Activated T-cell treated with anti-CD3 and anti-CD28 coated beads, Interleukin-2, amount 50 U/mL, for 1 hour (primary cell): ENCODE measurements at places on chromosomes 12 and 14.

DNA sequence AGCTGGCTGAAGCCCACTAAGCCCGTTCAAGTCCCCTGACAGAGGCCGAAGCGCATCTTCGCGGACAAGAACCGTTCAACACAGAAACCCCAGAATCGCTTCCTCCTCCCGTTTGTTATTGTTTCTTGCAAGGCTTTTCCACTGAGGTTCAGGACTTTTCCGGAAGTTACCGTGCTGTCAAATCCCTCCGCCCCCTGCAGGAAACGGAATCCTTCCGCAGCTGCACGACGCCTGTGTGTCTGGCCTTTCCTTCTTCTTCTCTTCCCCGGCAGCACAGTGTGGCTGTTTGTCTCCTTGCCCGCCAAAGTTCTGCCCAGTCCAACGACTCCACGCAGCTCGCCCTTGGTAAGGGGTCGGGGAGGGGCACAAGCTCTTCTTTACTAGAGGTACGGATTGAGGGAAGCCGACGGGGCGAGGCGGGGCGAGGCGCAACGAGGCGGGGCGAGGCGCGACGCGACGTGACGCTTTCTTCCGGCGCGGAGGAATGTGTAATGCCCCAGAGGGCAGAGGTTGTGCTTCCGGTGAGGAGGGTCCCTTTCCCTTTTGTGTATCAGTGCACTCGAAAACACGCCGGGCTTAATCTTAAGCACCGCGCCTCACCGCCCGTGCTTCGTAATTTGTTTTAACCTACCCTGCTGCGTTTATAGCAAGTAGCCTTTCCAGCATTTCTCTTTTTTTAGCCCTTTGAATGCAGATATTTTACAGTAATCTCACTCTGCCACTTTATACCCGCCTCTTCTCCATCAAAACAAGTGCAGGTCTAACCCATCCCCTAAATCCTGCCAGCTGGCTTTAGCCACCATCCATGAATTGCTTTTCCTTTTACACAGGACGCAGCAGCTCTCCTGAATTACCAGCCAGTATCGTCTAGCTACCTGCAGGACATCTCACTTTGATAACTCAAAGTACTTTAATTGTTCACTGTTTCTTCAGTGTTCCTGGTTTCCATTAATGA is at the start of gene KDM5A:
KDM5A (minus strand) TSS at position 179 of the 955 bp plus-strand sequence. CDS start 229 bp downstream, outside the sequence.
- DNase-seq: peak; percentile 94

DNA sequence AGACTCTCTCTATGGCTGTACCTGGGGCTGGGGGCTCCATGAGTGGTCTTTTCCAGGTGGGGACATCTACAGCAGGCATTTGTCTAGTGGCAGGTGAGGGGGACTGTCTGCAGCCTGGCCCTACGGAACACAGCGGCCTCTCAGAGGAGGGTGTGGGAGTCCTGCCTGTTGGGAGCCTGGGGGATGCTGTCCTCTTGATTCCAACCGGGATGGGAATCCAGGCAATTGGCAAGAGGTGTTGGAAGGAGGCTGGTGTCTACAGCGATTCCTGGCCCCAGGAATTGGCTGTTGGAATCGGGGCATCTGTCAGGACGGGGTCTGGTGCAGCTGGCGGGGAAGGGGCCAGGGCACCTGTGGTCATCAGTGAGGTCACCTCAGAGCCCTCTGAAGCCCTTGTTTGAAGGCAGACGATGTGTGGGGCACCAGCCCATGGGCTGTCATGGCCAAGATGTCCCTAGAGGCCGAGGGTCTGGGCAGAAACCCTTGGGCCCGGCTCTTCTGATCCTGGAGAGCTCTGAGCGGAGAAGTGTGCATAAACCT is 386.3 kb downstream of the TMEM121 start:
- DNase-seq: no peak

GRCh38 chr12:66502911-66503310 is 176.0 kb downstream of the GRIP1 start:
- DNase-seq: no peak

DNA sequence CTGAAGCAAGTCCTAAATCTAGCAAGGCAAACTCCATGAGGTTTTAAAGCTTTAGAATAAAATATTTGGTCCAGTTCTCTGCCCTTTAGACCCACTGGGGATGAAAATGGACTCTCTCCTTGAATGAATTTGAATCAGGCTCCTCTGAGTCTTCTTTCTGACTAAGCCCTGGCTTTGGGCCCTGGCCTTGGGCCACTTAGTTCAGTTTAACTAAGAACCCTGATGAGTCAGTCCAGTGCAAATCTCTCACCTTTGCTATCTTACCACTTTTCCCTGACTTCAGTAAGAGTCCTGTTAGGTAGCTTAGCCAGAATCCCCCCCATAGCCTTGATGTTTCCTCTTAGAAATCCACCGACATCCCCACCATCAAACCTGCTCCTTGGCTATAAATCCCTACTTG is 427.5 kb downstream of the SNAPC1 start:
- DNase-seq: no peak

DNA sequence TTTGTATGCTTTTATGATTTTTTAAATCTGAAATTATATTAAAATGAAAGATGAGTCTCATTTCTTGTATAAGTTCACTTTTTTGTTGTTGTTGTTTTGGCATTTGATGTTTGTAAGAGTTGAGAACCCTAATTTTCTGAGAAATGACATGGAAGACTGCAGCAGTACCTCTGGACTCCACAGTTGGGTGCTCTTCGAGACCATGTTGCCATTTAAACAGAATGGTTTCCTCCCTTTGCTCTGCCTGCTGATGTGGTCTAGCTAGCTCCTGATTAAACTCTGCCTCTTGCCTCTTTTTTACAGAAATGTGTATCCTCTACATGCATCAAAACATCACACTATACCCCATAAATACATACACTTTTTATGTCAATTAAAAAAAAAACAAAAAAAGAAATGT is 5.8 kb upstream of the LTA4H start:
- no peak for DNase-seq

GRCh38 chr12:6072302-6072752 is 52.1 kb downstream of the VWF start:
- no peak for DNase-seq

DNA sequence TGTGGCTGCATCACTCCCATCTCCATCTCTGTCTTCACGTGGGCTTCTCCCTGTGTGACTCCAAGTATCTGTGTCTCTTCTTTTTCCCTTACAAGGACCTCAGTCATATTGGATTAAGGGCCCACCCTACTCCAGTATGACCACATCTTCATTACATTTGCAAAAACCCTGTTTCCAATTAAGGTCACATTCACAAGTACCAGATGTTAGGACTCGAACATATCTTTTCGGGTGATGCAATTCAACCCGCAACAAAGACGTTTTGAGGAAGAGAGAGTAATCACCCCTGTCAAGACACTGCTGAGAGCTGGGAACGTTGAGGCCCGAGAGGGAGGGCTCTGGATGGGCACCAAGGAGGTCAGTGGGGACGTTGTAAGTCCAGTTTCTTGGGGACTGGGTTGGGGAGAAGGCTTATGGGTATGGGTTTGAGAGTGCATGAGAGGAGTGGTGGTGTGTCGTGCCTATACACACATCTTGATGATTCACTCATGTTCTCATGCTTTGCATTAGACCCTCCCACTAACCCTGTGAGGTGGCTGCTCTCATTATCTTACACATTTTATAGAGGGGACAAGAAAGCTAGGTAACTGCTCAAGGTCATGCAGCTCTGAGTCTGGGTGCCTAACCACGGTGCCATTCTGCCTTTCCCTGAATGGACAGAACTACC is 12.1 kb upstream of the IFI27 start:
- no peak for DNase-seq

DNA sequence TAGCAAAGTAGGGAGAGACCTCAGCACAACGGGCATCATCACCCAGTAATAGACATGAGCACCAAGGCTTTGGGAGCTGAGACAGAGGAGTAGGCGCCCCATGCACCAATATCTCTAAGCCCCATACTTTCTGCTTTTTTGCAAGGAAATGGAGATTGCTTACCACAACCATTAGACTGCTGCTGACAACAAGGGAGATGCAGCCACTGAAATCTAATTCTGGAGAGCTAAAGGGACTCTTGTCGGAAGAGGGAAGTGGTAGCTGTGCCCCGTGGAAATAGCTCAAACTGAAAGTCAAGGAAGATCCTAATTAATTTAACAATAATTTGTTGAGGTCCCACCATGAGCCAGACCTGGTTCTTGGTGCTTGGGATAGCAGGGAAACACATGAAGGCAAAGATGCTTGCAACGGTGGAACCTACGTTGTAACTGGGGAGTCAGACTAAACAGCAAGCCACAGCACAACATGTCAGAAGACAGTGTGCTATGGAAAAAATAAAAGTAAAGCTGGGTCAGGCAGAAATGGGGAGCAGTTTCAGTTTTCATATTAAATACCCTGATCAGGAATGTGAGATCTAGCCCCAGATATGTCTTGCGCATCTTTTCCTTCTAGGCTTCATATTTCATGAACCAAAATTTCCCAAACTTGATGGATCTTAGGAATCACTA is 1131.0 kb downstream of the BCL11B start:
- DNase-seq: no peak

DNA sequence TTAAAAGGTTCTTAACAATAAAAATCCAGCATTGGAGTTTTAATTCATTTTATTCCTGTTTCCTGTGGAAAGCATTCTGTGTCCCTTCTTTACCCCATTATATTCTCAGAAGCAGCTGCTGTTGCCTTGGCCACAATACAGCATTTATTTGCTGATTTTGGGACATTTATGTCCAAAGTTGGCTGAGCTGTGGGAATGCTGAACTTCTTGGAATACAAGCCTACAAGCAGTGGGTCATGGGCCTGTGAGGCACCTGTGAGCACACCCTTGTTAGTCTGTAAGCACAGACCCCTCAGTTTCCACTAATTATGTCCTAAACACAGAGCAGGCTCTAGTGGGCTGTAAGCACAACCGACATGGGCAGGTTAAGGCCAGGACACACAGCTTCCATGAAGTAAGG is 122.2 kb upstream of the IGF1 start:
- DNase-seq: no peak

- no peak for DNase-seq
These were observed 90.3 kb downstream of the ATP2B1 start for GRCh38 chr12:89618113-89618862.

- peak; percentile 65 for DNase-seq
These were observed 109.4 kb downstream of the ARF6 start for GRCh38 chr14:50001999-50002925.

DNA sequence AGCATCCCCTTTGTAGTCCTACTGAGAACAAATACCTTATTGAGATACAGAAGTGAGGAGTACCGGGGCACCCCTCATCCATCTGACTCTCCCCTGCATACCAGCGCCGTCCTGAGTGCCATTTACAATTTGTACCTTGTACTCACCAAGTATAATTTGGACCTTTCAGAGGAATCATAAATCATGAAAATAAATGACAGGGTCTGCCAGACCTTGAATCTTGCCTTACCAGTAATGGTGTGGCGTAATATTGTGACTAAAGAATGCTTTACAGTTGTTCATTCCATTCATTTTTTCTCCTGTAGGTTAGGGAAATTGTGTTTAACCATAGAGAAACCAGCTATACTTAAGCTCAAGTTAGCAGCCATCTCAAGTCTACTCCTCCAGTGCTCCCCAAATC is 243.7 kb upstream of the RGS6 start:
- no peak for DNase-seq

- no peak for DNase-seq
These were observed 448.8 kb downstream of the FLRT2 start for GRCh38 chr14:85978582-85979250.

- DNase-seq: no peak
These were observed 55.9 kb downstream of the ZFC3H1 start for GRCh38 chr12:71607494-71608330.

DNA sequence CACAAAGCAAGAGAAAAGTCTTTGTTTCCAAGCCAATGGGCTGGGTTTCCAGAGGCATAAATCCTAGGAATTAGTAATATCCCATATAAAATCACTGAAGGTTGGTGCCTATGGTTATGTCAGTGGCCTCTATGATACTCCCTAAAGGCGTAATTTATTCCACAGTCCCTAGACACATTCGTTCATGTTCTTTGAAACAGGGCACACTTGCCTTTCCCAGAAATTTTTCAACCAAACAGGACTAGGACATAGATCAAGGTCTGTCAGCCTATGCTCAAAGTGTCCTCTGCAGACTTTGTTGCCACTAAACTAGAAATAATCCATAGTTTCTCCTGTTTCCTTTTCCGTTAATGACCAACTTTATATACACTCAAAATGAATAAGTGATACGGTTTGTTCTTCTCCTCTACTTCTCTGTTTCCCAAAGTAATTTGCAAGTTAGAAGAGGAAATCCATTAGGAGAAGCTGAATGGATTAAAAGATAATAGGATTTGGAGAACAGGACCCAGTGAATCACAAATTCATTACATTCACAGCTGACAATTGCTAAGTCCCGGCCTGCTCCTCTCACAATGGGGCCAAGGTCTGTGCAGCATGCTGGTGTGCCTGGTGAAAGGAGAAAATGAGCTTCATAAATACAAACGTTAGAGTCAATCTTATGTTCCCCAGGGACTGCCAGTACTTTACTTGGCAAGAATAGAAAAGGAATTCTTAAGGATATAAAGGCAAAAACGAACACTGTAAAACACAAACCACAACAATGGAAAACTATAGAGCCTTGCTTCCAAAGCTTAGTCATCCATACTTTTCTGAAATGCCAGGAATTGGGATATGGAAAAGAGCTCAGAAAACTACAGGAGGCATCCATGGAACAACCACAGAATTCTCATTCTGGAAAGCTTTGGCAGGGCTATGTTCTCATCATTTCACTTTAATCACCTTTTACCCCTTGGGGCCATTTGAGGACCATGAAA is 966.2 kb downstream of the NRXN3 start:
- DNase-seq: no peak

DNA sequence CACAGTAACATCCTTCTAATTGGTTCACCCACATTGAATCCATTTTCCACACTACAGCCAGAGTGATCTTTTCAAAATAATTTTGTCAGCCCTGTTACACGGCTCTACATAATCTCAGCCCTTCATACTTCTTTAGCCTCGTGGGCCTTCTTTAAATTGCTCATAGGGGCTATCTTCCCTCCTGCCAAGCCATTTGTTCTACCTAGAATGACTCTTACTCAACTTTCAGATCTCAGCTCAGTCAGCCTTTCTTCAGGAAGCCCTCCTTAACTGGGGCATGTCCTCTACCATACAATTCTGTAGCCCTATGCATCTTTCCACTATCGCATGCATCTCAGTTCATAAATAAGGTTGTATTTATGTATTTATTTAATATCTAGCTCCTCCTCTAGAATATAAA is 39.7 kb downstream of the CEP128 start:
- DNase-seq: no peak

GRCh38 chr12:124703856-124704255 is 136.4 kb upstream of the NCOR2 start:
- DNase-seq: no peak

GRCh38 chr12:131203666-131204415 is 250.1 kb downstream of the ADGRD1 start:
- no peak for DNase-seq

DNA sequence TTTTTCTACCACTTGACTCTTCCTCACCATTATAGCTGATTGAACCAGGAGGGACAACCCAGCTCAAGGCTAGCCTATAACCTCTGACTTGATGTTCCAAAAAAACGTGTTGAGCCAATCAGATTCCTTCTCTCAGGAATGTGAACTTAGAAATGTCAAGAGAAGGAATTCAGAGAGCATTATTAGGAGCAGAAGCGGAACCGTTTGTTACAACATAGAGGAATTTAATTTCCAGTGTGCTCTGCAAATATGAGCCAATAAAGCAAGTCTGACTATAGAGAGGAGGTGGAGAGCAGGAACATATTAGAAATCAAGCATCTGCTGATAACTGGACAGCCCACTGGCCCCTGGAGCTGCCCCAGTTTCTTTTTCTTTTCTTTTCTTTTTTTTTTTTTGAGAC is 15.3 kb upstream of the PELI2 start:
- DNase-seq: no peak
